ENCODE measurements at places on chromosomes 1 and 21. TPM values are rescaled to one million over a fixed set of nuclear protein-coding genes. Genes with fewer than 3 reads are reported as not detected.
A peak's percentile ranks its signal among the peaks of the same experiment; 100 is the strongest.

SMIM1 gene
- not detected for total RNA-seq

DNA sequence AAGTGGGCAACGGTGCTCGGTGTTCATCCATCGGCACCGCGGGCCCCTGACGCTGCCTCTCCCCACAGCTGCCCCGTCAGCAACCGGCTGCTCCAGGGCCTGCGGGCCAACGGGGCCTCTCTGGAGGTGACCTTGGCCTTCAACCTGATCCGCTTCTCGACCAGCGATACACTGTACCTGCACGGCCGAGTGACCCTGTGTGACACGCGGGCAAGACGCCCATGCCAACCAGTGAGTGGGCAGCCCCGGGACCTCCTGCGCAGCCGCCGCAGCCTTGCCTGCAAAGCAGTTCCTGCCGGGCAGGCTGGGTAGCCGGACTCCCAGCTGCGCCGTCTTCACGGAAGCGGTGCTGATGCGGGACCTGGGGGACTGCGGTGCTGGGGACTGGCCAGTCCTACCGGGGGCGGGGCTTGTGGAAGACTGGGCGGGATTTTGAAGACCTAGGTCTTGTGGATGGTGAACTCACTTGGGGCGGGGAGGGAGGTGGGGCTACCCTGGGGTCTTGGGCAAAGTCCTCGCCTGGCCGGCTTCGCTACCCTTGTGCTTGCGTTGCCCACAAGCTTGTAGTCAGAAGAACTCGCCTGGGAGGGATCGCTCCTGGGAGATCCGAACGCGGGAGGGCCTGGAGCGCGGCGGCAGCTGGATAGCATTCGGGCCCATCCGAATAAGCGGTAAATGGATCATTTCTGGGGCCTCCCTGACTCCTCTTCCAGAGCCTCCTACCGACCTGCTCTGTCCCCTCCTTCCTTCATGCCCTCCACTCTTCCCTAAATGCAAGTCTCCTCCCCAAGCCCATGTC, 8.8 kb upstream of the CEP85 start:
- DNase-seq: peak; percentile 37

DNA sequence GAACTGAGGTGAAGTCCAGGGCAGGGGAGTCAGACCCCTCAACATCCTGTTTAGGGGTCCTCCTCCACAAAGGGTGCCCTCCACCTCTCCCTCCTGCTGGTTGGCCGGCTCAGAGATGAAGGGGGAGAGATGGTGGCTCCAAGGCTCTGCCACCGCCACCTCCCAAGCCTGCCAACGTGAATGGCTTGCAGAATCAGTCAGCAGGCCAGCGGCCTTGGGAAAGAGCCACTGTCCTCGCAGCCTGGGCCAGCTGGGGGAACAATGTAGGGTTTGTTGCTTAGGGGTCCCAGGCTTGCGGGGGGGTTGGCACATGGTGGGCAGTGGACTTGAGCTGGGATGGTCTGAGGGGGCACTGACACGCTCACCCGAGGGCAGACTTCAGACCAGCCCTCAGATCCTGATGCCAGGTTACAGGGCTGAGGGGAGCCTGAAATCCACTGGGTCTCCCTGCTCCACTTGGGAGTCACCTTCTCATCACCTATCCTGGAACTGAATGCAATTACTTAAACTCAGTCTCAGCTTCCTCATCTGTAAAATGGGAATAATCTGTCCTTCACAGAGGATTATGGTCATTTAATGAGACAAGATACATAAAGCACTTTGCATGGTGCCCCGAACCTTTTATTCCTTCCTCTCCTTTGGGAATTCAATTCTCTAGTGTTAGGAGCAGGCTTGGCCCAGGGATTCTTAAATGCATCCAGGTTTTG, 8.3 kb downstream of the GPR37L1 start:
- DNase-seq: no peak

GRCh38 chr1:25556791-25557476, 13.5 kb downstream of the LDLRAP1 start:
- DNase-seq: no peak

DNA sequence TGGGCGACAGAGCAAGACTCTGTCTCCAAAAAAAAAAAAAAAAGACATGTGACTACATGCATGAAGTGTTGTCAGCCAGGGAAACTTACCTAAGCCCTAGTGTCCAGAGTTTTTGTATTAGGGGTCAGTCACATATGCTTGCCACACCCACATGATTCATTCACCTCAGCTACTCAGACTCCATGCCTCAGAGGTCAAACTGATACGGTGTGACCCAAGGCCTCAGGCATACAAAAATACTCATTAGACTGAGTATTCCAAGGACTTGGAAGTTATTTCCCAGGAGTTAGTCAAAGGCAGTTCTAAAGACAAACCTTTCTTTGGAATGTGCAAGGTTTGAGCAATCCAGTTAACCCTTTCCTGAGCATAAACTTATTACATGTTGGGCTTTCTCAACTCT, 6.3 kb upstream of the TRIM33 start:
- no peak for DNase-seq

DNA sequence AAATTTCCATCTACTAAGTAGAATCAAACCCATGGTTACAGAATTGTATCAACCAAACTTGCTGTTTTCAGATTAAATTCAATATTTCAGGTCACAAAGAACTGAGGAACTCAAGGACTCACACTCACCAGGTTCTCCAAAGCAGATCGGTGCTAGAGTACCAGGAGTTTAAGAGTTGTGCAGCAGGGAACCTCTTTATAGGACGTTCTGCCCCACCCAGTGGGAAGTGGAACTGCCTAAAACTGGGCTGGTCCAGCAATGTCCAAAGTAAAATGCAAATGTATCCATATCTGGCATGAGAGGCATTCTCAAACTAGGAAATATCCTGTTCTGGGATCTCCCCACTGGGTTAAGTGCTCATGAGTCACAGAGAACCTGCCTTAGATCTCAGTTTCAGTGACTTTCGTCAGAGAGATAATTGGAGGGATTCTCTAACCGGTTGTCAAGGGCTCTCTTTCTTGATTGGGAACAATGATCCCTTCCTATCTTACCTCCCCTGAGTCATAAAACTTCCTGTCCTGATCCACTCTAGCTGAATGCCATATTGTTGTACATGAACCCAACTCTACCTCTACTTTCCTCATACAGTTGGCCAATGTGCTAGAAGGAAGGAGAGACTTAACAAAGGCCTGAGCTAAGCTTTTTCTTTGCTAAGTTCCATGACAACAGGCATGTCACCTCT, at the start of gene SPRR2D:
TSS of gene SPRR2D (minus strand) at position 171 of the 682 bp plus-strand sequence. CDS start 774 bp downstream, outside the sequence.
- DNase-seq: no peak

DNA sequence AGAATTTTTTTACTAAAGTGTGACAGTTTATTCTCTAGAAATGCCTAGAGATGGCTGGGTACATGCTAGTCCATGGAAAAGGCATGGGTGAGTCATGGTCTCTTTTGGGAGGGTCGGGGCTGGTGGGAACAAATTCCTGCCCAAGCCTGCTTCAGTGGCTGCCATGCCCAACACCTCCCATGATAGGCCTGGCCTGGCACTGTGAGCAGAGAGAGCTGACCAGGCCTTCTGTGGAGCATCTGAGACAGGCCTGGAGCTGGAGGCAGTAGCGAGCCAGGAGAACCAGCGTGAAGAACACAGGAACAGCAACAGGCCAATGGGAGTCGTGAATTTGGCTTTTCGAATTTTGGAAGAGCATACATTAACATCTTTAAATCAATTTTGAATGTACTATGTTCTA, 209.2 kb downstream of the SDCCAG8 start:
- DNase-seq: no peak
